ENCODE measurements at places on chromosomes 1 and 21.

DNA sequence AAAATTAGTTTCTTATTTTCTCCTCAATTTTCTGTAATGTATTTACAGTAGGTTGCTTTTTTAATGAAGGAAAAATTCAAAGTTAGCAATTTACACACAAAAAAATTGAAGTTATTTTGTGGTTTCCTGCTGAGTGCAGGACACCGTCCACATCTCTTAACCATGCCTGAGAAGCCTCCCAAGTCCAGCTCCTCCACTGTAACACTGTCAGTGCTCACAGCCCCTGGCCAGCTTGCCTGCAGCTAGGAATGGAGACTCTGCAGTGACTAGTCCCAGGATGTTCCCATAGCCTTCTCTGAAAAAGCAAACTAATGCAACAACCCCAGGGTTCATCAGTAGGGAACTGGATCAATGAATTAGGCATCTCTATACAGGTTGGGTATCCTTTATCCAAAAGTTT lies 3.5 kb downstream of the A3GALT2 start:
- DNase-seq: no peak

DNA sequence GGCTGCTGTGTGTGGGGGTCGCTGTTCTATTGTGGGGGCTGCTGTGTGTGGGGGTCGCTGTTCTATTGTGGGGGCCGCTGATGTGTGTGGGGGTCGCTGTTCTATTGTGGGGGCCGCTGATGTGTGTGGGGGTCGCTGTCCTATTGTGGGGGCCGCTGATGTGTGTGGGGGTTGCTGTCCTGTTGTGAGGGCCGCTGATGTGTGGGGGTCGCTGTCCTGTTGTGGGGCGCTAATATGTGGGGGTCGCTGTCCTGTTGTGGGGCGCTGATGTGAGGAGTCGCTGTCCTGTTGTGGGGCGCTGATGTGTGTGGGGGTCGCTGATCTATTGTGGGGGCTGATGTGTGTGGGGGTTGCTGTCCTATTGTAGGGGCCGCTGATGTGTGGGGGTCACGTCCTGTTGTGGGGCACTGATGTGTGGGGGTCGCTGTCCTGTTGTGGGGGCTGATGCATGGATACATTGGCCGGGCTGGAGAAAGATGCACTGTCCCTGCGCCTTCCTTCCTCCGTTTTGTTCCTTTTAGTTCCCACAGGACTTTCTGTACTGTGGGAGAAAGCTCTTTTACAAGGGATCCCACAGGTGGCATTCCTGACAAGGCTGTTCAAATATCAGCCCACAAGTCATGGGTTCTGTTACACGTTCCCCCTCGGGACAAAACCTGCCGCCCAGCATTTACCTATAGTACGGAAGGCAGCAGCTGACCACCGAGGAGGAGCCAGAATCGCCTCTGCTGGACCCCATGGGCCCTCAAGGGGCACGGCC lies 27.5 kb downstream of the SETD4 start:
- no peak for DNase-seq

- DNase-seq: no peak
Observed at GRCh38 chr1:83693427-83694126, 305.4 kb downstream of the TTLL7 start.

DNA sequence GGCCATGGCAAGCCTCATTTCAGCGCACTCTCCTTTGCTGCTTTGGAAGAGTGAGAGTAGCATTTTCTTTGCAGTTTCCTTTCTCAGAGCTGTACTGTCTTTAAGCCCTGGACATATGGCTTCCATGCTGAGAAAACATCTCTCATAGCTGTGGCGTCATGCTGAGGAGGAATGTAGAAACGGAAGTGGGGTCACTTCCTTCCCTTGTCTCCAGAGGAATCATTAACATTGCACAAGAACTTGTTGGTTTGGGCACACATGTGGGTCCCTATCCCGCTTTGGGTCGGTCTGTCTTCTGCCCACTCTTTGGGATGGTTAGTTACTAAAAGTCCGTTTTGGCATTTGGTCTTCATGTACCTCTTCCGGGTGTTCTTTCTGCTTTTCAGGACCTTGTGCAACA lies 5.6 kb downstream of the MFN2 start:
- no peak for DNase-seq

DNA sequence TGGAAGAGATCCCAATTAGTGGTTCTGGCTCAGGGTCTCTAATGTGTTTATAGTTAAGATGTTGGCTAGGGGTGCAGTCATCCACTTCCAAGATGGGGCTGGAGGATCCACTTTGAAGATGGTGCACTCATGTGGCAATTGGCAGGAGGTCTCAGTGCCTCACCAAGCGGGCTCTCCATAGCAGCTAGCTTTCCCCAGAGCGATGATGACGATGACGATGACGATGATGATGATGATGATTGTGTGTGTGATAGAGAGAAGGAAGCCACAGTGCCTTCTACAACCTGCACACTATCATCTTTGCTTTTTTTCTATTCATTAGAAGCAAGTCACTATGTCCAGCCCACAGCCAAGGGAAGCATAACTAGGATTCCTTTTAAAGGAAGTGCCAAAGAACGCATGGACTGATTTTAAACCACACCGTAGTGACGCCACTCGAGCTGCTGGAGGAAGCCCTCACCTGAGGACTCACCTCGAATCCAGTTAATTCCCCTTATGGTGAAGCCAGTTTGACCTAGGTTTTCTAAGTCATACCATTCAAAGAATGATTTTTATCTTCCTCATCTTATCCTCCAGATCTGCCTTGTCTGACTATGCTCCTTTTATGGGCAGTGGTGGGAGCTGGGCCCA lies 49.4 kb downstream of the SRRM1 start:
- no peak for DNase-seq

GRCh38 chr1:19398309-19398760 lies 86.2 kb downstream of the SLC66A1 start:
- DNase-seq: no peak

- DNase-seq: no peak
Observed at GRCh38 chr1:152107984-152108881, 7.0 kb downstream of the TCHH start.

- DNase-seq: no peak
Observed at GRCh38 chr21:34762786-34763185, 94.0 kb downstream of the CLIC6 start.

GRCh38 chr21:29546071-29546470 lies 247.3 kb downstream of the BACH1 start:
- DNase-seq: no peak

- DNase-seq: peak; percentile 36
Observed at GRCh38 chr1:160007577-160008200, 24.1 kb downstream of the PIGM start.

GRCh38 chr1:170885551-170885950 lies 49.8 kb upstream of the MROH9 start:
- DNase-seq: no peak

- no peak for DNase-seq
Observed at GRCh38 chr1:114286960-114287359, 133.3 kb upstream of the SYT6 start.

GRCh38 chr1:46171871-46172270 lies 3.0 kb upstream of the TSPAN1 start:
- no peak for DNase-seq
